ENCODE measurements at places on chromosomes 5 and 9.

DNA sequence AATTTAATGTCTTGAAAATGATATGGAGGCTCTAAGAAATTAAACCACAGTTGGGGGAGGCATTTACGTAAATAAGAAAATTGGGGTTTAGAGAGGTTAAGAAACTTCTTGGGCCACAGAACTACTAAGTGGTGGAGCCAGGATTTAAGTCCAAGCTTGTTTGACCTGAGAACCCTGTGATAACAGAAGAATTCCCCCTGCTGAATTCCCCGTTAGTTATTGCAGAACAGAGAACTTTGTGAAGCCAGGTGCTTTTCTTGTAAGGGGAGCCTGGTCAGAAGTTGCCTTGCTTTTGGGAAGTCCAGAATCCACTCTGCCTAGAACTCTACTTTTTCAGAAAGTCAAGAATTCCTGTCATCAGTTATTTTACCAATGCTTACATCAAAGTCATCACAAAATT lies 309.3 kb upstream of the SEMA6A start:
- no peak overlapping the region for H3K27ac ChIP-seq
- no peak overlapping the region for H3K4me3 ChIP-seq
- no peaks in the 10 kb centered on the region for H3K36me3 ChIP-seq
- H3K27me3 ChIP-seq = no peaks in the 10 kb centered on the region
- no peak for DNase-seq
- no peaks in the 10 kb centered on the region for H3K4me1 ChIP-seq

GRCh38 chr5:83450967-83451248 lies 20.6 kb upstream of the VCAN start:
- no peaks in the 10 kb centered on the region for H3K36me3 ChIP-seq
- no peak for DNase-seq
- no peaks in the 10 kb centered on the region for H3K27me3 ChIP-seq
- H3K27ac ChIP-seq = no peak overlapping the region
- H3K4me1 ChIP-seq = no peaks in the 10 kb centered on the region
- no peak overlapping the region for H3K4me3 ChIP-seq

DNA sequence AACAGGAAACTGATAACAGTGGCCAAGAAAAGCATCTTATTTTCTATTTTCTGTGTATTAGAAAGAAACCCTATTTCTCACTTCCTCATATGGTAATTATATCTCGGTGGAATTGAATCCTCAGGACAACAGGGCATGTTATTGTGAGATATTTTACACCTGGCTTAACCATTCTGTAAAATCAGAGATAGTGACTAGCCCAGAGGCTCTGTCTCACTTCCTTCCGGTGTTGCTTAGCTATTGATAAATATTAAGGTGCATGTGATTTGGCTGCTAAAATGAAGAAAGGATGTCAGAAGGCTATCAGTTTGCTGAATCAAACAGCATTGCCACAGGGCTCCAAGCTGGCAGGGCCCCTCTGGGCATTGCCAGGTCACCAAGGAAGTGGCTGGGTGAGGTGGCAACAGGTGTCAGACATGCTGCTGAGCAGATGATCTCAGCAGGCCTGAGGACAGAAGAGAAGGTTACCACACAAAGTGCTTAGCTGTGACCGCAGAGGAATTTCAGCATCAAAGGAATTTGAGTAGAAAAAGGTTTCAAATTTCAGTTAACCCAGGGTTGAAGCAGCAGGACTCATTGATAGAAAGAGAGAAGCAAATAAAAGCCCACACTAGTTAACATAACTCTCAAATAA lies 330.7 kb downstream of the PDE4D start:
- H3K4me3 ChIP-seq = no peak overlapping the region
- peaks cover 7% of the 10 kb centered on the region for H3K4me1 ChIP-seq
- peak overlapping the region; percentile 90 for H3K27ac ChIP-seq
- H3K36me3 ChIP-seq = no peaks in the 10 kb centered on the region
- no peaks in the 10 kb centered on the region for H3K27me3 ChIP-seq

GRCh38 chr5:145499483-145499882 lies 335.7 kb downstream of the PRELID2 start:
- no peak overlapping the region for H3K27ac ChIP-seq
- peaks cover 2% of the 10 kb centered on the region for H3K4me1 ChIP-seq
- H3K4me3 ChIP-seq = no peak overlapping the region
- H3K36me3 ChIP-seq = no peaks in the 10 kb centered on the region

GRCh38 chr5:68962757-68963484 lies 130.9 kb upstream of the SLC30A5 start:
- H3K27me3 ChIP-seq = no peaks in the 10 kb centered on the region
- H3K4me3 ChIP-seq = peak overlapping the region; percentile 28
- peaks cover 2% of the 10 kb centered on the region for H3K4me1 ChIP-seq
- H3K36me3 ChIP-seq = no peaks in the 10 kb centered on the region
- H3K27ac ChIP-seq = no peak overlapping the region

DNA sequence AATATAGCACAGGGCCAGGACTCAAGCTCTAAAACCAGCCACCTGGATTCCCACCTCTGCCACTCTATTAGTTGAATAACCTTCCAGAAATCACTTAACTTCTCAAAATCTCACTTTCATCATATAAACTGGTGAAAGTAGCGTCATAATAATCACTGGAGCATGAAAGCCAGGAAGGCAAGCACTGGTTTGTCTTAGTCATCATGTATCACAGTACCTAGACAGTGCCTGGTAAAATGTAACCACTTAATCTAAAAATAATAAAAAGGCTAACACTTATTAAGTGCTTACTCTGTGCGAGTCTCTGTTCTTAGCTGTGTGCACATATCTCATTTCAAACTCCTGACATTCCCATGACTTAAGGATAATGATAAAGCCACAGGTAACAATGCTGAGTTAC lies 109.4 kb downstream of the ASTN2 start:
- peaks cover 3% of the 10 kb centered on the region for H3K27me3 ChIP-seq
- no peak for DNase-seq
- no peaks in the 10 kb centered on the region for H3K36me3 ChIP-seq
- H3K4me3 ChIP-seq = no peak overlapping the region
- no peak overlapping the region for H3K27ac ChIP-seq
- H3K4me1 ChIP-seq = no peaks in the 10 kb centered on the region

- H3K4me3 ChIP-seq = no peak overlapping the region
- no peaks in the 10 kb centered on the region for H3K27me3 ChIP-seq
- H3K36me3 ChIP-seq = no peaks in the 10 kb centered on the region
- H3K27ac ChIP-seq = no peak overlapping the region
- peaks cover 2% of the 10 kb centered on the region for H3K4me1 ChIP-seq
Measured at GRCh38 chr5:69329905-69330489, 2.6 kb downstream of the CCDC125 start.

DNA sequence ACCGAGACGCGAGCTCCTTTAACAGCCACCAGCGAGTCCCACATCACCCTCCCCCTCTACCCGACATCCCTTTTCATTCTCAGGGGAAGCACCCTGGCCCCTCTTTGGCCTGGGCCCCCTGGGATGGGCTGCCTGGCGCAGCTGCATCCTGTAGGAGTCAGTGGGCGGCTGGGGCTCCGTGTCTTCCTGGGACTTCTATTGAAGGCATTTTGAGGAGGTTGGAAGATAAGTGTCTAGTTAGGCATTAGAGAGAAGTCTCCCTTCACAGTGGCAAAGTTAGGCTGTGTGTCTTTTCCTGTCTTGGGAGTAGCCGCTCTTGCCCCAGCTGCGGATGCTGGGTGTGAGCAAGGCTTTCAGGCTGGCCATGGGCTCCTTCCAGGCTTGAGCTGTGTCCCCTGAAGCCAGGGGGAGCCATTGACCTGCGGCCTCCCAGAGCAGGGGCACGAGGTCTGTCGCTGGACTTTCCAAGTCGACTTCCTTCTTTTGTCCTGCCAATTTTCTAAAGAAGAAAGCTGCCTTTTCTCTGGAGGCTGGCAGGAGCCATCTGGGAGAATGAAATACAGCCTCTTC lies 18.6 kb upstream of the NKD2 start:
- DNase-seq = no peak
- H3K4me3 ChIP-seq = no peak overlapping the region
- no peaks in the 10 kb centered on the region for H3K4me1 ChIP-seq
- no peaks in the 10 kb centered on the region for H3K36me3 ChIP-seq
- no peak overlapping the region for H3K27ac ChIP-seq

DNA sequence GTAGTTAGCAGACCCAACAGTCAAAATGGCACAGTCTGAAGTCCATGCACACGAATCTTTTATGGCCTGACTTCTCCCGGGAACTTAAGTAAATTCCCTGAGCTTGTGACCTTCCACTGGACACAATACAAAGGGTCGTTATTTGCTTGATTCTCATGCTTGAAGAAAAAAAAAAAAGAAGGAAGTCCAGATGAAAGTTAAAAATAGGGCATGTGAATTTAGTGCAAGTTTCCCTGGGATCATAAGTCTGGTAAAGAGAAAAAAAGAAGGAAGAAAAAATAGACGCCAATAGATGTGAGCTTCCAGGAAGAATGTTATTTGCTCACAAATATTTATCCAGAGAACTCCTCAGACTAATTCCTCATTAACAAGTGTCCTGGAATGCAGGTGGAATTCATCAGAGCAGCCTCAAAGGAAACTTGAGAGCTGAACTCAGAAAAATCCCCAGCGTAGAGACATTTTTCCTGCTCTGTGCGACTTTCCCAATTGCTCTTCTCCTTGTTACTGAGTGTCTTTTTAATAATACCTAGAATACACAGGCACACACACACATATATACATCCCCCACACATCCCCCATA lies 616.3 kb downstream of the EBF1 start:
- no peak overlapping the region for H3K4me3 ChIP-seq
- no peaks in the 10 kb centered on the region for H3K36me3 ChIP-seq
- no peaks in the 10 kb centered on the region for H3K27me3 ChIP-seq
- peak; percentile 1 for DNase-seq
- no peak overlapping the region for H3K27ac ChIP-seq
- peaks cover 3% of the 10 kb centered on the region for H3K4me1 ChIP-seq

- H3K36me3 ChIP-seq = no peaks in the 10 kb centered on the region
- no peak for DNase-seq
- H3K27me3 ChIP-seq = no peaks in the 10 kb centered on the region
- no peak overlapping the region for H3K4me3 ChIP-seq
- no peaks in the 10 kb centered on the region for H3K4me1 ChIP-seq
Measured at GRCh38 chr9:13750639-13751038, 471.1 kb upstream of the MPDZ start.

- H3K4me1 ChIP-seq = no peaks in the 10 kb centered on the region
- H3K4me3 ChIP-seq = no peak overlapping the region
- H3K27ac ChIP-seq = no peak overlapping the region
- peaks cover 71% of the 10 kb centered on the region for H3K36me3 ChIP-seq
Measured at GRCh38 chr5:103010168-103010567, 109.8 kb downstream of the GIN1 start.

DNA sequence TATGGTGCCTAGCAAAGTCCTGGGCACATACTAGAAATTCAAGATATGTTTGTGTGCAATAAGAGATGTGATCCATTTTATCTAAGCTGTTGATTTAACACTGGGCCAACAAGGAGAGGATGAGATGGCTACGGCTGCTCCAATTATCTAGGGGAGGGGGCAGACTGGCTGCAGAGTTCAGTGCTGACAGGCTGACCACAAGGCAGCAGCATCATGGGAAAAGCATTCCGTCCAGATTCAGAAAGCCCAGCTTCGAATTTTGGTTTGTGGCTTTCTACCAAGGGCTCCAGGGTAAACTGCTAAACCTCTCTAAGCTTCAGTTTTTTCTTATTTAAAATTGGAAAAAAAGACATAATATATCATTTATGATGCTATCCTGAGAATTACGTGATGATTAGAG lies 385.1 kb upstream of the DAP start:
- no peaks in the 10 kb centered on the region for H3K36me3 ChIP-seq
- no peak overlapping the region for H3K4me3 ChIP-seq
- no peak overlapping the region for H3K27ac ChIP-seq
- no peaks in the 10 kb centered on the region for H3K4me1 ChIP-seq
- no peaks in the 10 kb centered on the region for H3K27me3 ChIP-seq
- DNase-seq = no peak

GRCh38 chr9:71544464-71544863 lies 223.8 kb downstream of the CEMIP2 start:
- H3K27ac ChIP-seq = no peak overlapping the region
- H3K4me3 ChIP-seq = no peak overlapping the region
- no peaks in the 10 kb centered on the region for H3K27me3 ChIP-seq
- no peaks in the 10 kb centered on the region for H3K4me1 ChIP-seq
- DNase-seq = no peak
- no peaks in the 10 kb centered on the region for H3K36me3 ChIP-seq

GRCh38 chr5:27854243-27854852 lies 816.0 kb upstream of the CDH9 start:
- no peaks in the 10 kb centered on the region for H3K27me3 ChIP-seq
- H3K36me3 ChIP-seq = no peaks in the 10 kb centered on the region
- H3K27ac ChIP-seq = peak overlapping the region; percentile 80
- H3K4me1 ChIP-seq = peaks cover 3% of the 10 kb centered on the region
- no peak overlapping the region for H3K4me3 ChIP-seq

DNA sequence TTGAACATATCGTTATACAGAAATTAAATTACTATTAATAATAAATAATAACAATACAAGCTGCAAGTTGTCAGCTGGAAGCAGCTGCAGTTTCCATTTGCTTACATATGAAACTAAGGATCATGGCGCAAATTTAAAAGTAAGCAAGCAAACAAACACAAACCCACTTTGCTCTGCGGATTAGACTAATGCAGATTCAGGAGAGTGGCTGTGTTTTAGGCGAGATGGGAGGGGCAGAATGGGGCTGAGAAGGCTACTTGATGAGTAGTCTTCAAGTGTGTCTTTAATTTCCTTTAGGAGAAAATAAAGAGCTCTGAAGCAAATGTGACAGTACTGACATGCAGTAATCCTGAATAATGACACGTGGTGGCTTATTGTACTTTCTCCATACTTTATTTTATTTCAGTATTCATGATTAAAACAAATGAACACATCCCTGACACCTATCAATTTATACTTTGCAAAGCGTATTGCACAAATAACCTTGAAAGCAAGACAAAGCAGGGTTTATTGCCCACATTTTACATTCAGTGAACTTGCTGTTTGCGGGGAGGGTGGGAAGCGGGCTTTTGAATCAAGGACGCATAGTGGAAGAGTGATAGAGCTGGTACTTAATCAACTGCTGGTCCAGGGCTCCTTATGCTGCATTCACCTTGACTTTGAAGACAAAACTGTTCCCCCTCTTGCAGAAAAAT lies 221.4 kb upstream of the TRIM32 start:
- H3K4me1 ChIP-seq = peaks cover 2% of the 10 kb centered on the region
- no peak for DNase-seq
- no peak overlapping the region for H3K4me3 ChIP-seq

DNA sequence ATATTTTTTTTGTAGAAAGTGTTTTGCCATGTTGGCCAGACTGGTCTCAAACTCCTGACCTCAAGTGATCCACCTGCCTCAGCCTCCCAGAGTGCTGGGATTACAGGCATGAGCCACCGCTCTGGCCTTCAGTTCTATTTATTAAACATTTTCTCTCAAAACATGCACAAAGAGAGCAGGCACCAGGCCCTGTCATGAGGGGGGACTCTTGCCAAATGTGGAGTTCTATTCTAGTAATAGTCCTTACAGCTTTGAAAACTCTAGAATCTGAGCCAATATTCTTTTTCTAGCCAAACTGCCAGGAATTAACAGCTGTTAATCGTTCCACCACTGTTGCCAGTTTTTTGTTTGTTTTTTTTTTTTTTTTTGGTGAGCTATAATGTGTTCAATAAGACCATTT lies 124.6 kb downstream of the TARS1 start:
- DNase-seq = no peak
- no peaks in the 10 kb centered on the region for H3K27me3 ChIP-seq
- no peak overlapping the region for H3K27ac ChIP-seq
- H3K4me3 ChIP-seq = no peak overlapping the region

GRCh38 chr5:95853490-95853889 lies 31.0 kb upstream of the GLRX start:
- H3K36me3 ChIP-seq = no peaks in the 10 kb centered on the region
- H3K4me3 ChIP-seq = no peak overlapping the region
- H3K4me1 ChIP-seq = peaks cover 16% of the 10 kb centered on the region
- no peak for DNase-seq
- H3K27ac ChIP-seq = no peak overlapping the region
- H3K27me3 ChIP-seq = no peaks in the 10 kb centered on the region

- no peak overlapping the region for H3K4me3 ChIP-seq
- H3K36me3 ChIP-seq = no peaks in the 10 kb centered on the region
- H3K4me1 ChIP-seq = peaks cover 7% of the 10 kb centered on the region
- no peak for DNase-seq
- H3K27ac ChIP-seq = no peak overlapping the region
Measured at GRCh38 chr9:36845844-36846243, 188.2 kb downstream of the PAX5 start.

Measured in mesenchymal stem cell (in vitro differentiated cells and primary cell).